ENCODE measurements at places on chromosomes 1 and 21. TPM values are rescaled to one million over a fixed set of nuclear protein-coding genes. Genes with fewer than 3 reads are reported as not detected.

DNA sequence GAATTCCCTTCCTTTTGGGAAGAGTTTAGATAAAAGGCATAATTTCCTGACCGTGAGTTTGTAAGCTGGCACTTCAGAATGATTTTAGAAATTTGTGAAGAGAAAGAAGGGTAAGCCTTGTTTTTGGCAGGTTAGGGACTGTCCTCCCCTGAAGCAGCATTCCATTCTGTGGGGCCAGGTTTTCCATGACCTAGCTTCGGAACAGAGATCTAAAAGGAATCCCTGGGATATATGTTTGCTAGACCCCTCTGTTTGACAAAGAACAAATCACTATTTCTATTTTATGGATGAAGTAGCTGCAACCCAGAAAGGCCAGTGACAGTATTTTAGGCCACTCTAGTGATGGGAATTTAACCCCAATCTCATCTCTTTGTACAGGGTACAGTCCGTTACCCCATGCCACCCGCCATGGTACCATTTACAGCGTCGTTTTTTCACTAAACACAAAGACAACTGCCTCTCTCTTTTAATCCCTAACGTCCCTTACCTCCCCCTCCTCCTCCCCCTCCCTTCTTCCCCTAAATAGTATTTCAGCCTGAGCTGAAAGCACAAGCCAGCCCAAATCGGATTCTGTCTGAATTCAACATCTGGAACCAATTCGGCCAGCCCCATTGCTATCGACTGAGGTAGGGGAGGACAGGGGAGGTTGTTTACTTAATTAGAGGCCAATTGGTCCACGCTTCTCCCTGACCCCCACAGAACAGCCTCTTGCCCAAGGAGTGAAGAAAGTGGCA lies 23.4 kb upstream of the IKBKE start:
- no peak for DNase-seq
- H3K27me3 ChIP-seq: no peaks in the 10 kb centered on the region
- H3K4me3 ChIP-seq: no peak overlapping the region
- H3K4me1 ChIP-seq: peaks cover 8% of the 10 kb centered on the region

GRCh38 chr1:116904791-116905320 lies 4.9 kb upstream of the PTGFRN start:
- no peaks in the 10 kb centered on the region for H3K4me1 ChIP-seq
- H3K36me3 ChIP-seq: no peaks in the 10 kb centered on the region
- peaks cover 3% of the 10 kb centered on the region for H3K27me3 ChIP-seq
- no peak for DNase-seq
- H3K27ac ChIP-seq: no peak overlapping the region
- H3K4me3 ChIP-seq: no peak overlapping the region

- H3K27ac ChIP-seq: no peak overlapping the region
- no peak overlapping the region for H3K4me3 ChIP-seq
- DNase-seq: no peak
- H3K36me3 ChIP-seq: no peaks in the 10 kb centered on the region
Measured at GRCh38 chr1:8211251-8211882, 106.5 kb upstream of the SLC45A1 start.

Gene NLRP3
- not detected for total RNA-seq

Gene PODN
- total RNA-seq: 0.17 TPM

Gene LCE3C
- total RNA-seq: not detected

Gene WNT3A
- not detected for total RNA-seq

Gene BMP8A
- total RNA-seq: not detected

Gene CFHR3
- total RNA-seq: not detected

Gene SPATA21
- not detected for total RNA-seq

Data from A673 (cell line).